Neural progenitor cell (in vitro differentiated cells): ENCODE measurements at places on chromosomes 5 and 9. TPM values are rescaled to one million over a fixed set of nuclear protein-coding genes. Genes with fewer than 3 reads are reported as not detected.
A peak's percentile ranks its signal among the peaks of the same experiment; 100 is the strongest.

DNA sequence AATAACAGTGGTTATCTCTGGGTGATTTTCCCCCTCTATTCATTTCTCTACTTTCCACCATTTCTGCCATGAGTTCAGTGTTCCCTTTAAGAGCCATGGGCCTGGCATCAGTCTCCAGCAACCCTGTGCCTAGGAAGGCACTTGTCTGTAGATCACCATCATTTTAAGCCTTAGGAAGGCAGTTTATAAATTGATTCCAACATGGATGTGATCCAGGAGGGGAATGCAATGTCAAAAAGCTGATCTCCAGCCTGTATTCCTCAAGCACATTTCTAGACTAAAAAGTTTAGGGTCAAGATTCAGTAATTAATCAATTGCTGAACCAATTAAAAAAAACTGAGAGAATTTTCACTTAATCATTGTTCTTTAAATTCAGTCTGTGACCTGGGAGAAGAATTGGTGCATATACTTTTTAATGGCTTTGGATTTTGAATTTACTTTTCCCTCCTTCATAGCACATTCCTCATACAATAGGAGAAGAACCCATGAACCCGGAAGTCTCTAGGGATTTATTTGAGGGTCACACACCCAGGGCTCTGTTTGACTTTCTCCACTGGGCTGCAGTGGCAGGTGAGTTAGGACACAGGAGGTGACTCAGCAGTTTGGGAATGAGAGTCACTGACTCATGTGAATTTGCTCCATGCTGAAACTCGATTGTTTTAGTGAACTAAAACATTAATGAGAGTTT is 6.1 kb upstream of the ERMP1 start:
- H3K27me3 ChIP-seq: no peaks in the 10 kb centered on the region
- peaks cover 12% of the 10 kb centered on the region for H3K4me1 ChIP-seq
- DNase-seq: no peak
- no peaks in the 10 kb centered on the region for H3K36me3 ChIP-seq

- peak; percentile 33 for DNase-seq
- H3K4me1 ChIP-seq: peaks cover 5% of the 10 kb centered on the region
- no peaks in the 10 kb centered on the region for H3K36me3 ChIP-seq
Measured at GRCh38 chr5:141960018-141960417, 2.0 kb upstream of the PCDH12 start.

GRCh38 chr5:160460377-160461049 is 38.9 kb downstream of the PTTG1 start:
- H3K4me3 ChIP-seq: no peak overlapping the region
- no peaks in the 10 kb centered on the region for H3K27me3 ChIP-seq
- no peak overlapping the region for H3K27ac ChIP-seq
- no peaks in the 10 kb centered on the region for H3K36me3 ChIP-seq
- no peaks in the 10 kb centered on the region for H3K4me1 ChIP-seq

DNA sequence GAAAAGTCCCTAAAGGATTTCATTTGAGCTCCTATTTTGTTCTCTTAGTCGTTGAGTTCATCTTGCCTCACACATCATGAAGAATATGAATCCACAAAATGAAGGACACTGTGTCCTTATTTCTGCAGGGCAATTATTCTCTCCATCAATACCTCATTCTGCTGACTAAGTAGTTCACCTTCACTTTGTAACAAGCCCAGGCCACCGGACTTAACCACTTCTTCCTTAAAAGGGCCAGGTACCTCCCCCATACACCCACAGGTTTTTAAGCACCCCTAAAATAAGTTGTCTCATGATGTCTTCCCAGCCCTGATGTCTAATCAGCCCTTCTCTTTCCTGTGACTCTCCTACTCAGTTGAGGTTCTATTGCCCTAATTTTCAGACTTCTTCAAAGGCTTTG is 67.1 kb upstream of the PLPP6 start:
- no peak overlapping the region for H3K4me3 ChIP-seq
- DNase-seq: no peak
- H3K27me3 ChIP-seq: no peaks in the 10 kb centered on the region
- peaks cover 11% of the 10 kb centered on the region for H3K4me1 ChIP-seq
- H3K27ac ChIP-seq: no peak overlapping the region

GRCh38 chr9:99058964-99059921 is 45.7 kb upstream of the TGFBR1 start:
- H3K27me3 ChIP-seq: no peaks in the 10 kb centered on the region
- no peaks in the 10 kb centered on the region for H3K36me3 ChIP-seq
- H3K27ac ChIP-seq: no peak overlapping the region
- H3K4me3 ChIP-seq: no peak overlapping the region
- H3K4me1 ChIP-seq: no peaks in the 10 kb centered on the region
- no peak for DNase-seq

DNA sequence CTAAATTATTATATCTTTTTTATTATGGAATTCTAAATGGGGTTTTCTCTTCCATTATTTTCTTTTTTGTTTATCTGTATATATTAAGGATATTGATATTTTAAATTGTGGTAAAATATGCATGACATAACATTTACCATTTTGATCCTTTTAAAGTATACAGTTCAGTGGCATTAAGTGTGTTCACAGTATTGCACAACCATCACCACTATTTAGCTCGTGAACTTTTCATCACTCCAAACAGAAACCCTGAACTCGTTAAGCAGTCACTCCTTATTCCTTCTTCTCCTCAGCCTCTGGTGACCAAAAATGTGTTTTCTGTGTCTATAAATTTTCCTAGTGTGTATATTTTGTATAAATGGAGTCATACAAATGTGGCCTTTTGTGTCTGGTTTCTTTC is 188.2 kb downstream of the CCDC171 start:
- no peaks in the 10 kb centered on the region for H3K27me3 ChIP-seq
- no peaks in the 10 kb centered on the region for H3K4me1 ChIP-seq
- DNase-seq: no peak
- no peak overlapping the region for H3K4me3 ChIP-seq
- no peaks in the 10 kb centered on the region for H3K36me3 ChIP-seq

GRCh38 chr5:121693864-121694263 is 157.8 kb upstream of the FTMT start:
- no peak overlapping the region for H3K4me3 ChIP-seq
- no peaks in the 10 kb centered on the region for H3K4me1 ChIP-seq
- H3K27me3 ChIP-seq: no peaks in the 10 kb centered on the region
- no peak for DNase-seq
- no peaks in the 10 kb centered on the region for H3K36me3 ChIP-seq

DNA sequence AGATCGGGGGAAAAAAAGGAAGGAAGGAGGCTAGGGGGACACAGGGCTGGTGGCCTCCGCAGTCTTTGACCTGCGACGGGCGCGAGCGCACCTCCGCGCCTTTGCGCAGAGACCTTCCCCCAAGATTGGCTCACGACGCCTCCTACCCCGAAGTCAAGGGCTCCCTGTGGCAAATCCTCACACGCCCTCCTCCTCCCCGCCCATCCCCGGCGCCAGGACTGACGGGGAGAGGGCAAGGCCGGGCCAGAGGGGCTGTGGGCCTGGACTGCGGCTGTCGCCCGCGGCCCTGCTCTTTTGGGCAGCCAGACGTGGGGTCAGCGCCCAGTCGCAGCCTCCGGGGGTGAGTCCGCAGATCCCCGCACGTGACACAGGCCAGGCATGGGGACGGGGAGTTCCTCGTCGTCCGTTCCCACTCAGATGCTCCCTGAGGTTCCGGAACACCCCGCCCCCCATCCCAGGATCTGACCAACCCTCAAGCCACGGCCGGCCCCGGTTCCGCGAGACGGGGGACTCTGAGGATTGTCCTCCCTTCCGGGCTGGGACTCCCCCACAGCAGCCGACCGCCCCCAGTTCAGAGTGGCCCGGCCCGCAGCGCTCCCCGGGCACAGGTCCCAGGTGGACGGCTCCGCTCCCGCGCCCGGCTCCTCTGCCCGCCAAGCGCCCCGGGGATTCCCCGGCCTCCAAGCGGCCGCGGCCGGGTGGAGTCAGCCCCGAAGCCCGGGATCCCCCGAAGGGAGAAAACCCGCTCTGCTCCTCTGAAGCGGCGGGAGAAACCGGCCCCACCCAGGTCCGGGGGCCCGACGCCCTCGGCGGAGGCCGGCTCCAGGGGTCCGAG is 543 bp upstream of the ANKRD33B start:
- DNase-seq: peak; percentile 67
- no peak overlapping the region for H3K27ac ChIP-seq
- H3K4me1 ChIP-seq: peaks cover 27% of the 10 kb centered on the region
- peak overlapping the region; percentile 67 for H3K4me3 ChIP-seq
- peaks cover 94% of the 10 kb centered on the region for H3K27me3 ChIP-seq
- H3K36me3 ChIP-seq: no peaks in the 10 kb centered on the region

DNA sequence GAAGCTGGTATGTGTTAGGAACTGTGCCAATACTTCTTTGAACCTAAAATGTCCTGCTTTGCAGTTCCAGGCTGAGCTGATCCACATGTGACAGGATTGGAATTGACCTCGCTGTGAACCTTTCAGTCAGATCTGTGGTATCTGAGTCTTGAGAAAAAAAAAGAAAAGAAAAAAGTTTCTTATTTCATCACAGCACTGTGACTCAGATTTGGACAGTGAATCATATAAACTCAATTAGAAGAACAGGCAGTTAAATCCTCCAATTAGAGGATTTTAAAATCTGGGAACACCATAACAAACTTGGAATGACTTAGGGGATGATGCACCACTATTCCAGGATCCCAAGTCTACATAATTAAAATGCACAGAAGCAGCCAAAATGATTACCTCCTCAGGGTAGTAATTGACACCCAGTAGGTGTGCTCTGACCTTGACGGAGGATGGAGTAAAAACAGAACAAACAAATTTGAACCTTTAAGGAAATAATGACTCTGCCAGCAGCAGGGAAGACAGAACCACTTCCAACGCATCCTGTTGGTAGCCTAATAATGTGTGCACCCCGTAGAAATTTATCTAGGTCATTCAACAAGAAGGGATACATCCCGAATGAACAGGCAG is 57.8 kb upstream of the RAI14 start:
- DNase-seq: no peak
- no peaks in the 10 kb centered on the region for H3K36me3 ChIP-seq
- no peaks in the 10 kb centered on the region for H3K4me1 ChIP-seq
- H3K27ac ChIP-seq: no peak overlapping the region
- no peak overlapping the region for H3K4me3 ChIP-seq
- no peaks in the 10 kb centered on the region for H3K27me3 ChIP-seq

The TMEM171 gene
- total RNA-seq: not detected in 2 replicates

GRCh38 chr5:53089481-53089991 is 20.0 kb downstream of the MOCS2 start:
- no peak overlapping the region for H3K27ac ChIP-seq
- no peak for DNase-seq
- no peak overlapping the region for H3K4me3 ChIP-seq
- no peaks in the 10 kb centered on the region for H3K27me3 ChIP-seq
- H3K36me3 ChIP-seq: no peaks in the 10 kb centered on the region

The TMEM38B gene
- 20.2 and 21.1 TPM in 2 replicates for total RNA-seq

The PPP3R2 gene
- not detected in 2 replicates for total RNA-seq

The HK3 gene
- not detected in 2 replicates for total RNA-seq

DNA sequence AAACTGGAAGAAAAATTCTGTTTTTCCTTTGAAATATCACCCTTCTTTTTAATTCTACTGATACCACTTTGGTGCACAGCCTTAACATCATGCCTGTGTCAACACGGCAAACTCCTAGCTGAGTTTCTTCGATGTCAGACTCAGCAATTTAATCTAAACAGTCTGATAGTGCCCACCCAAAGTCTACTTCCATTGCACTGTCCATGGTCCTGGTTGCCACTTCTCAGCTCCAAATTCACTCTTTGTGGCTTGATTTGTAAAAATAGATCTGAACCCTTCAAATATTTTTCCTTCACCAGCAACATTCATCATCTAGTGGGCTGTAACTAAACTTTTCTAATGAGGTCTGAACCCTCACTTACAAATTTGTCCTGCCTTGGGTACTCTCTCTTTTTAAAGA is 107.8 kb downstream of the NUDT12 start:
- no peak for DNase-seq
- H3K4me3 ChIP-seq: no peak overlapping the region
- no peaks in the 10 kb centered on the region for H3K36me3 ChIP-seq
- peaks cover 9% of the 10 kb centered on the region for H3K4me1 ChIP-seq

The KIF27 gene
- 13.0 and 16.4 TPM in 2 replicates for total RNA-seq

- no peak overlapping the region for H3K4me3 ChIP-seq
- DNase-seq: no peak
- H3K36me3 ChIP-seq: no peaks in the 10 kb centered on the region
- H3K27ac ChIP-seq: no peak overlapping the region
- H3K4me1 ChIP-seq: peaks cover 22% of the 10 kb centered on the region
Measured at GRCh38 chr9:130450344-130451003, 5.7 kb downstream of the ASS1 start.

- H3K36me3 ChIP-seq: no peaks in the 10 kb centered on the region
- no peak overlapping the region for H3K27ac ChIP-seq
- no peak overlapping the region for H3K4me3 ChIP-seq
- no peaks in the 10 kb centered on the region for H3K27me3 ChIP-seq
- H3K4me1 ChIP-seq: peaks cover 45% of the 10 kb centered on the region
Measured at GRCh38 chr5:14178091-14178490, 34.9 kb downstream of the TRIO start.

- no peak for DNase-seq
- no peak overlapping the region for H3K27ac ChIP-seq
- H3K36me3 ChIP-seq: no peaks in the 10 kb centered on the region
- no peaks in the 10 kb centered on the region for H3K4me1 ChIP-seq
- no peak overlapping the region for H3K4me3 ChIP-seq
Measured at GRCh38 chr5:2909035-2909434, 157.6 kb upstream of the IRX2 start.

The CBY3 gene
- not detected in 2 replicates for total RNA-seq

DNA sequence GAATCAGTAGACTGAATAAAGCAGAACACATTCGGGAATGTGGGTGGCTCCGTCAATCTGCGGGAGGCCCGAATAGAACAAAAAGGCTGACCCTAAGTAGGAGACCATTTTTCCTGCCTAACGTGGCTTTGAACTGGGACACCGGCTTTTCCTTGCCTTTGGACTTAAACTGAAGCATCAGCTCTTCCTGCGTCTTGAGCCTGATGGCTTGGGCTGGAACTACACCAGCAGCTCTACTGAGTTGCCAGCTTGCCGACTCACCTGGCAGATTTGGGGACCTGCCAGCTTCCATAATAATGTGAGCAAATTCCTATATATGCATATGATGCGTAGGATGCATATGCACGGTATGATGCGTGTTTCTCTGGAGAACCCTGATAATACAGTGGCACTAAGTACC is 111.3 kb downstream of the DAPK1 start:
- H3K27me3 ChIP-seq: no peaks in the 10 kb centered on the region
- H3K4me3 ChIP-seq: no peak overlapping the region
- H3K36me3 ChIP-seq: no peaks in the 10 kb centered on the region
- no peak overlapping the region for H3K27ac ChIP-seq
- peaks cover 29% of the 10 kb centered on the region for H3K4me1 ChIP-seq

The SLC25A46 gene
- total RNA-seq: 33.5 and 43.6 TPM in 2 replicates

DNA sequence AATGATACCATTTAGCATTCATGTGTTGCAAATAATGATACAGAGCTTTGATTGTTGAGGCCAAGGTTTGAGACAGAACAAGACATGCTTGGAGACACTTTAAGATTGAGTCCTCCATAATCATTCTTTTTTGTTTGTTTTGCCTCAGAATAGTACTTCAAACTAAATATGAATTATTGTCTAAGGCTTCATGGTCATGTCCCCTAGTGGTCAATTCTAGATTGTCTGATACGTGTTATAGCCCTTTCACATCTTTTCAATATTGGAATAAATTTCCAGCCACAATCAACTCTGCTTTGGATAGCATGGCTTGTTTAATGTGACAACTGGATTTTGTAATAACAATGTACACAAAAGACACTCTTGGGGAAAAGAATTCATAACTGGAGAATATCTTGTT is 64.2 kb downstream of the PRLR start:
- no peaks in the 10 kb centered on the region for H3K36me3 ChIP-seq
- no peak overlapping the region for H3K4me3 ChIP-seq
- no peak overlapping the region for H3K27ac ChIP-seq

The TAS2R1 gene
- not detected in 2 replicates for total RNA-seq
